ENCODE measurements at places on chromosomes 4 and X. TPM values are rescaled to one million over a fixed set of nuclear protein-coding genes. Genes with fewer than 3 reads are reported as not detected.
A peak's percentile ranks its signal among the peaks of the same experiment; 100 is the strongest.

Gene CAPN6
- 567 TPM for polyA plus RNA-seq

Gene PNMA6F
- polyA plus RNA-seq: not detected

Gene PAGE2
- polyA plus RNA-seq: not detected

DNA sequence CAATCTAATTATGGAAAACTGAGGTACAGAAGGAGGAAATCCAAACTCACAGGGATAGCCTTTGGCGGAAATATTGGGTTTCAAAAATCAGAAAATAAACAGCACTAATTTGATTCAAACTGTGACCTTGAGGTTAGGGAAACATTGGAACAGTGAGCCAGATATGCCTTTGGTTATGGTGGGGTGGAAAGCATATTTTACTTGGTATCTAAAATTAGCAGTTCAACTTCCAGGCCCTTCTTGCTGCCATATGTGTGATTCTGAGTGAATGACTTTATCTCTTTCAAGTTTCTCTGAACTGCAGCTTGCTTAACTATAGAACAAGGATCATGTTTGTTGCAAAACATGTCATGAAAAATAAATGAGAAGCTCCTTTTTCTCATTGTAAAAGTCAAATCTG lies 240.9 kb upstream of the VEGFC start:
- no peak for DNase-seq

Gene SH3RF1
- polyA plus RNA-seq: 22.1 TPM

GRCh38 chr4:183840311-183840710 lies 64.8 kb upstream of the STOX2 start:
- DNase-seq: peak; percentile 86

DNA sequence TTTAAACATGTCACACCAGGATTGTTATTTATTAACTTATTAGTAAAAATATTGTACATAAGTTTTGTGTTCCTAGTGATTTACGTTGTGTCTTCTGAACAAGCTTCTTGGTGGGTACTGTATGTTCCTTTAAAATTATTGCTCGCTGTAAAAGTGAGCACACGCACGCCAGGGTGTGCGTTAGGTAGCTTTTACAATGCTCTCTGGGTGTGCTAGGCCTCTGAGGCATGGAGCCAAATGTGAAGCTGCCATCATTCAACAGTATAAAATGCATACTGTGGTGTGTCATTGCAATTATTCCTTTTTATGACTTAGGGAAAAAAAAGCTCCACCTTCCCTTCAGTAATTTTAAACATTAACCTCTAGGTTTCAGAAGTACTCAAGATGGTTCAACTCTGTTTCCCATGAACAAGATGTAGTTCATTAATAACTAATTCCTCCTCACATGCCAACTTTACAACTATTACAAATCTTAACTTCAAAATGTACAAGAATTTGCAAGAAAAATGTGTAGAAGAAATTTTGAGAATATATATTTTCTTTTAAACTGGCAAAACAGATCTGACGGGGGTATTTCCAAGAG lies 42.4 kb downstream of the ATOH1 start:
- no peak for DNase-seq

Data from muscle of arm (tissue), 14 donors.